ENCODE measurements at places on chromosomes 1 and 21. TPM values are rescaled to one million over a fixed set of nuclear protein-coding genes. Genes with fewer than 3 reads are reported as not detected.

The KLHDC8A gene
- 0.62 TPM for total RNA-seq

The SIK1 gene
- 19.6 TPM for total RNA-seq

The FCGR3A gene
- total RNA-seq, result not detected

The CGN gene
- total RNA-seq, result 2.2 TPM

The NKAIN1 gene
- 1.1 TPM for total RNA-seq

The OR2L8 gene
- total RNA-seq, result not detected

The RNASEL gene
- total RNA-seq, result 2.2 TPM

The C1orf216 gene
- total RNA-seq, result 14.7 TPM

The MAP3K21 gene
- 12.1 TPM for total RNA-seq

The GJB3 gene
- total RNA-seq, result 6.3 TPM

The CDK11A gene
- 22.9 TPM for total RNA-seq

The SMPDL3B gene
- total RNA-seq, result 1.3 TPM

The GBP4 gene
- total RNA-seq, result not detected

The TMEM79 gene
- 7.7 TPM for total RNA-seq

The ELAVL4 gene
- not detected for total RNA-seq

The TRIM67 gene
- total RNA-seq, result 0.10 TPM

The ENAH gene
- 95.8 TPM for total RNA-seq

The GPR25 gene
- total RNA-seq, result not detected

The KIAA0040 gene
- total RNA-seq, result 0.16 TPM

The SDHC gene
- total RNA-seq, result 252 TPM

The CFHR2 gene
- not detected for total RNA-seq

The B3GALT2 gene
- total RNA-seq, result not detected

The SPRR5 gene
- not detected for total RNA-seq

The GJB5 gene
- total RNA-seq, result not detected

The CAPN9 gene
- total RNA-seq, result not detected

The DCST1 gene
- not detected for total RNA-seq

The LCE3D gene
- 1.3 TPM for total RNA-seq

The ZSWIM5 gene
- 0.81 TPM for total RNA-seq

The FLAD1 gene
- total RNA-seq, result 53.6 TPM

The LRRC39 gene
- 0.05 TPM for total RNA-seq

The OR6K3 gene
- total RNA-seq, result not detected

The SLC22A15 gene
- total RNA-seq, result 0.72 TPM

The PIGR gene
- total RNA-seq, result not detected

The GLUL gene
- total RNA-seq, result 21.7 TPM

The ZBTB8A gene
- 4.5 TPM for total RNA-seq

The ETV3L gene
- total RNA-seq, result not detected

The ATP6V1G3 gene
- not detected for total RNA-seq

The AADACL3 gene
- not detected for total RNA-seq

The ANGPTL3 gene
- total RNA-seq, result not detected

The BRWD1 gene
- total RNA-seq, result 11.7 TPM

The S100B gene
- not detected for total RNA-seq

Data from A549 treated with RU486 at 1 μM for 4 hours (cell line).